ENCODE measurements at places on chromosomes 16 and 17.

- DNase-seq: no peak
Observed at GRCh38 chr17:61294286-61294685, 105.4 kb upstream of the TBX2 start.

GRCh38 chr16:67151431-67152097 lies 766 bp upstream of the B3GNT9 start:
- no peak for DNase-seq

GRCh38 chr17:58224315-58224714 lies 5.3 kb upstream of the MKS1 start:
- DNase-seq: no peak

DNA sequence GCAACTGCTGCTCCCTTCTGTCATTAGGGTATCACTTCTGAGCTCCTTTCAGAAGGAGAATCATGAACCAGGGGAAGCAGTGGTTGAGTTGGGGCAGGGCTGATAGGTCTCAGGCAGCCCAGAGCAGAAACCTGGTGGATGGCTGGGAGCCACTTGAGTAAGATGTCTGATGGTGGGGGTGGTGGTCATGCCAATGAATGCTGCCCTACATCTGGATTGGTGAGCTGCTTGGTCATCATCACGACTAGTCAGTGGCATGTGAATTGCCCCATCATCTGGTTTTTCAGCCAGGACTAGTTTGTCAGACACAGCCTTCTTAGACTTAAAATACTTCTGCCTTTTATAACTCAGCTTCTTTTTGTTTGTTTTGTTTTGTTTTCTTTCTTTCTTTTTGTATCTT lies 2.6 kb downstream of the GID4 start:
- no peak for DNase-seq

GRCh38 chr16:48591976-48592375 lies 18.0 kb downstream of the N4BP1 start:
- DNase-seq: no peak

GRCh38 chr17:58991718-58992331 lies 114.9 kb downstream of the TRIM37 start:
- no peak for DNase-seq

DNA sequence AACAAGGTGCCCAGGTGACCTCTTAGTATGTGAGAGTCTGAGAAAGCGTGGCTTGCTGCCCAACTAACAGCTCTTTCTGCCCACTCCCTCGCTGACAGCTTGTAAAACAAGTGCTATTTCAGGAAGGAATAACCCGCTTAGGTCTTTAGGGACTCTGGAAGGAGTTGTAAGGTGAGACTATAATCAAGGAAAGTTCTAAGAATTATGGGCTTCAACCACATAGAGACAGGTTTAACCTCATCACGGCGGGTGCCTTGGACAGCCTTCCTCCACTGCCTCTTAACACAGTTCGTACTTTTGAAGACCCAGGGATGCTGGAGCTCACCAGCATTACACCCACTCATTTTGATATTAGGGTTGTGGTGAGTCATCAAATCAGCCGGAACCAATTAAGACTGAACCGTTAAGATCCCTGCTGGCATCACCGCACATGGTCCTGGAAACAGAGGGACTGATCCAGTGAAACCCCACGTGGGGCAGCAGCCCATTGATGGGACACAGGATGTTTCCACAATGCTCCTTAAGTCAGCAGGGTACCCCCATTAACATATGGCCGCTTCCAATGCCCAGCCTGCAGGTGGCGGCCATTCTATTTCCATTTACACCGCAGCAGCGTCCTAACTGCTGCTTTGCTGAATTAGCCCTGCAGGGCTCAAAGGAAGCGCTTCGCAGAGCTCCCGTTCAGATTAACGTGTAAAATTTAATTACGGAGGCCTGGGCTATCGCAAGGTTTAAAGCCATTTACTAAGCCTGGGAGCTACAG lies 176.6 kb upstream of the SDK2 start:
- DNase-seq: no peak

- no peak for DNase-seq
Observed at GRCh38 chr16:17970816-17971331, 365.7 kb downstream of the NPIPA8 start.

DNA sequence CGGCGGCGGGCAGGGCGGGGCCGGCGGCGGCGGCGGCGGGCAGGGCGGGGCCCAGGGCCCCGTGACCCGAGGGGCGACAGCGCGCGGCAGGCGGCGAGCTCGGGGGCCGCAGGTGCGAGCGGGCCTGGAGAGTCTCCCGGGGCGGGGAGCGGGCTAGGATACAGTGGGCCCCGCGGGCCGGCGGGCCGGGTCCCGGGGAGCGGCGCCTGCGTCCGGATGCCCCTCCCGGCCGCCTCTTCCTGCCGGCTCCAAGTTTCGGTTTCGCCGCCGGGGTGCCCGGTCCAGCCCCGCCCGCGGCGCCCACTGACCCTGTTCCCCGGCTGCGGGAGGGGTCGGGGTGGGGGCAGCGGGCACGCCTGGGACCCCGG lies at the start of gene RNF213:
RNF213 (plus strand) TSS at position 62 of the 368 bp plus-strand sequence. CDS start 2,830 bp downstream, outside the sequence.
- no peak for DNase-seq

GRCh38 chr16:84737192-84738011 lies 37.6 kb downstream of the USP10 start:
- no peak for DNase-seq

- DNase-seq: no peak
Observed at GRCh38 chr17:50217591-50217990, 16.2 kb upstream of the COL1A1 start.

Data from pons (tissue), 1 donor.